ENCODE measurements at places on chromosomes 6 and 20.

- no peak for DNase-seq
Observed at GRCh38 chr6:121951918-121952379, 447.5 kb upstream of the HSF2 start.

DNA sequence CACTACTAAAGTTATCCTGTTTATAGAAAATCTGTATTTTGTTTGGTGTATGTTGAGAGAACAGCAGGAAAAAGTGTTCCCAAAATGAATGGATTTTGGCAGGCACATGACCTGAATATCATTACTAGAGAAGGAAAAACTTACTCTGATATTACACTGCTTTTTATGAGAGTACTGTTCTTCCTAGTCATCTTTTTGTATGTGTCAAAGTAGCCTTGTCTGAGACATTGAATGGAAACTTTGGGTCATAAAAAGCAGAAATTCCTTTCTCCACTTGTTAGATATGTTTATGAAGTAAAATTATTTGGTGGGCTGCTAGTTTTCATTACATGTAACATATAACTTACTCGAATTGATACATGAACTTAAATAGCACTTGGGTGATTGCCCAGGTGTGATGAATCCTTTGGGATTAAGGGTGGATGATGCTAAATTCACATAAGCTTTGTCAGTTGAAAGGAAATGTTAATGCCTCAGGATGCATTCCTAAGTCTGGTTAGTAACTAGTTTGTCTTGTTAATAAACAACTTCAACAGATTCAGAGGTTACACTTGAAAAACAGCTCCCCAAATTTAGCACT, 206.7 kb downstream of the CENPW start:
- DNase-seq = no peak

DNA sequence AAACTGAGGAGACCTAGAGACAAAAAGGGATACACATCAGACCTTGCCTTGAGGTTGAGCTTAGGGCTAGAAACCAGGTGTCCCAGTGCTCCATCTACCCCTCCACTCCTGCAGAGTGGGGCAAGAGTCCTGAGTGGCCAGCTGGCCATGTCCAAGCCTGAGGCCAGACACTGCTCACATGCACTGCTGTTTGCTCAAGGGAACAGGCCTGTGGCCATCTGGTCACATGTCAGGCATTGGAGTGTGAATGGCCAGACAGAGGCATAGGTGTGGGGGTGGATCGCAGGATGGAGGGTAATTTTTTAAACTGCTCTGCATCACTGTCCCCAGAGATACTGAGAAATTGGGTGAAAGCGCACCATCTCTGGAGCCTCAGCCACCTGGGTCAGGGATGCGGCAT, 30.5 kb downstream of the MAFB start:
- no peak for DNase-seq

GRCh38 chr6:115220551-115221159, 840.0 kb downstream of the FRK start:
- DNase-seq = no peak

DNA sequence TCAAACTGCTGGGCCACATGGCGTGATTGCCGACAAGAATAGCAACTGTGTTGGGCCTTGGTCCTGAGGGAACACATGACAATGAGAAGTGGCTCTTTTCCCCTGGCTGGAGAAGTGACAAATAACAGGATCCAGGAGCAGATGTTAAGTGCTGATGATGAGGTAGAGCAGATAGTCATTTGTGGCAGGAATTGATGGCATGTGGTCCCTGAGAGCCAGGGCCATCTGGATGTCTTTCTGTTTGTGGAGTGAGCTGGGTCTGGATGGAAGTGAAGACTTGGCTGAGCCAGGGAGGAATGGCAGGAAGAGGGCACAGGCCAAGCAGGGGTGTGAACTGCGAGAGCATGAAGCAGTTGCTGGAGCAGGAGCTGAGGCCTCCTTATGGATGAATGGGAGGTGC, 67.8 kb downstream of the SCAND1 start:
- DNase-seq = no peak

DNA sequence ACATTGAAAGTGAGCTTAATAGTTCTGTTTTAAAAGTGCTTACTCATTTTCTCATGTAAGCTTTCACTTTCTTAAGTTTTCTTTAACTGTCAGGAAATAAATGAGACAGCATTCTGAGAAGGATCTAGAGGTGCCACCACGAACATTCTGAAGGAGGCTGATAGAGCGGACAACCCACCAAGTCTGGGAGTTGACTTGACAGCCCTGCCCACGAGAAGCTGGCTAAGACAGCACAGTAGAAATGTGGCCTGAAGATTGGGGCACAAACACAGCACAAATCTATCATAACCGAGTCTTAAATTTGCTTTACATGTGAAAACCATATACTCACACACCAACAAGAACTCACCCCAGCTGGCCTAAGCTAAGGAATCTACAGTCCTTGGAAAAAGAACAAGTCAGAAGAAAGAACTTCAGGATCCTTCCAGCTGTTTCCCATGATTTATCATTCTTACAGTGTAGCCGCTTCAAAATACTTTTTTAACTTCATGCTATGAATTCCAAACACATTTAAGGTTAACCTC, 144.2 kb upstream of the TNFAIP3 start:
- no peak for DNase-seq

GRCh38 chr6:13761361-13762036, 49.9 kb upstream of the RANBP9 start:
- DNase-seq = no peak

- DNase-seq = no peak
Observed at GRCh38 chr6:104123227-104123626, 736.5 kb downstream of the HACE1 start.

DNA sequence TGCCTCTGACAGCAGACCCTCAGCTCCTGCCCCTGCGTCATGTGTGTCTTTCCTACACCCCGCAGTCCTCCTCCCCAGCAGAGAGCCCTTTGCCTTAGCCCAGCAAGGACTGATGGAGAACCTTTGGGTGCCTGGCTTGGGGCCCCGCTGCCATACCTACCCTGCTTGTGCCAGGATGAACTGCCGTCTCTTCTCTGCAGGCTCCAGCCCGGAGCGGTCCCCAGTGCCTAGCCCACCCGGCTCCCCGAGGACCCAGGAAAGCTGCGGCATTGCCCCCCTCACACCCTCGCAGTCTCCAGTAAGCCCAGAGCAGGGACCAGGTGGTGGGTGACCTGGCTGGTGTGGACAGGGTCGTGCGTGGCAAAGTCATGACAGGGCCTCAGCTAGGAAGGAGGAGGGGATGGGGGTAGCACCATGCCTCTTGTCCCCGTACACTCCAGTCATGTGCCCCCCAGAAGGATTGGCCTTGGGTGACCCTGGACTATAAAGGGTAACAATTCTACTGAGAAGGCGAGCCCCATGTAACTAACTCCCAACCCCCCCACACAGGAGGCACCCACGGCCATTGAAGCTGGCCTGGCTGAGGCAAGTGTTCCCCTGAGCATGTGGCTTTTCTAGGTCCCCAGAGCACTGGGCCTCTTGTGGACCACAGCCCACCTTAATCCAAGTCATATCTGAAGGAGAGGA, 8.3 kb downstream of the HSPA12B start:
- no peak for DNase-seq

DNA sequence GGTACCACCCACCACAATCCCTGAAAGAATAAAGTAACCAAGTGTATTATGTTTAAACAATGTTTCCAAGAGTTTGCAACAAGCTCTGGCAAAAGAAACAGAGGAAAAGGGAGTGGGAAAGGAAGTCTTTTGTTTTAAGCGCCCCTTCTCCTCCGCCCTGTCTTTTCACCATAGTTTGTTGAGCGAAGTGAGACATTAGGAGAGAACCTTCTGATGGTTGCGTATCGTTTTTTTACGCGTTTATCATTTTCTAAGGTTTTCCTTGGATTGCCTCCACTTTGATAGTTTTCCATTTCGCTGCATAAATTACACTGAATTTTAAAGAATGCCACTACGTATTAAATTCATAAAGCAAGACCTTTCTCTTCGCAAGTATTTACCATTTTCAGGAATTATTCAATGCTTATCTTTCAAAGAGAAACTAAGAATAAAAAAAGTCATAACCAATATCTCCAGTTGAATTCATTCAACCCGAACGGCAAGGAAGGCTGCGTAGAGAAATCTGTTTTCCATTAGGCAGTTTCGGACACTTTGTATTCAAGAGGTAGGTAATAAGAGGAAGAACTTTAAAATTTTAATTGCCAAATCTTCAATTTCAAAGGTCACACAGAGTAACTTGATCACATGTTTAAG, 920 bp upstream of the EPHA7 start:
- DNase-seq = no peak

DNA sequence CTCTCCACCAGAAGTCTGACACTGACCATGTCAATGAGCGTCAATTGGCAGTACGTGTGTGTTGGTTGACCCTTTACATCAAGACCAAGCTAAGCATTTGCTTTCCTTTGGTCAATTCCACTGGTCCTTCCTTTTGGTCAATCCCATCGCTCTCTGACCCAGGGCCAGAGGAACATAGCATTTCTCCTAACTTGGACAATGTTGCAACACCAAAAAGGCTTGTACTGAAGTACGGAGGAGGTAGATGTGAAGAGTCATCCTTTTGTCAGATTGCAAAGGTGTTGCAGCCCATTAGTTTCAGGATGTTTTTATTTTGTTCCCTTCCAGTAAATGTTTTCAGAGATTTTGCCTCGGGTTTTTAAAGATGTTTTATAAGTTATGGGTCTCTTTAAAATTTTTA, 24.6 kb downstream of the EDN1 start:
- no peak for DNase-seq

DNA sequence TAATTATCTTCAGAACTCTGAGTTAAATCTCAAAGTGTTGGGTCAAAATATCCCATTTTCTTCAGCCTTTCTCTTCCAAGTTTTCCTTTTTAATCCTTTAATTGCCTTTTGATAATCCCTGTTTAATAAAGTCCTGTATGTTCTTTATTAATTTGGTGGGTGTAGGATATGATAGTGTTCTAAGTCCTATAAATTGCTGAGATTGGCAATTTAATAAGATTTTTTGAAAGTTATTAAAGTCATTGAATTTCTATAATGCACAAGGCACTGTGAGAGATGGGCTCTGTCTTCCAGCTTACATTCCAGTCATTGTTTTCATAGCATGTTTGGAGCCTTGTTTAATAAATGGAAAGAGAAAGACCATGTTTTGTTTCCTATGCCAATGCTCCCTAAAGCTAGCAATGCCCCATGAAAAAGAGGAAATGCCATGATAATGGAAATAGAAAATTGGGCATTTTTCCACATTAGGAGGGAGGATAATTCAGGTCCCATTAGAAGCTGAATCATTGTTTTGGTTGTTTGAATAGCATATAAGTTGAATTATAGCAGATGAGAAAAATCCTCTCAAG, 404.8 kb downstream of the CD109 start:
- DNase-seq = no peak

- no peak for DNase-seq
Observed at GRCh38 chr6:84774157-84774984, 10.0 kb upstream of the TBX18 start.

- DNase-seq = no peak
Observed at GRCh38 chr6:83844170-83844569, 9.0 kb upstream of the RIPPLY2 start.

DNA sequence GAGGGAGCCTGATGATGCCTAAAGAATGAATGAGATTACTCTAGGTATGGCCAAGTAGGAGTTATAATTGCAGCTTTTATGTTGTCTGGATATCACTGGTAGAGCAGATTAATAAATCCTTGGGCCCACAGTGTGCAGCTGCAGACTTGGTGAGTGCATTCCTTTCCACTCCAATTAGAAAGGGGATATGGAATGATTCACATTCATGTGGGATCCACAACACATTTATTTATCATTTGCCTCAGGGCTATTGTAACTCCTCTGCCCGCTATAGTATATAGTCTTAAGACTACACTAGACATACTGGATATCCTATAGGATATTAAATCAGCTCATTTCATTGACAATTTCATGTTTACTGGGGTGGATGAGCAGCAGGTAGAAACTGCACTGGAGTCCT, 11.6 kb upstream of the HLA-G start:
- DNase-seq = no peak

- no peak for DNase-seq
Observed at GRCh38 chr6:154822947-154823558, 89.8 kb downstream of the SCAF8 start.

DNA sequence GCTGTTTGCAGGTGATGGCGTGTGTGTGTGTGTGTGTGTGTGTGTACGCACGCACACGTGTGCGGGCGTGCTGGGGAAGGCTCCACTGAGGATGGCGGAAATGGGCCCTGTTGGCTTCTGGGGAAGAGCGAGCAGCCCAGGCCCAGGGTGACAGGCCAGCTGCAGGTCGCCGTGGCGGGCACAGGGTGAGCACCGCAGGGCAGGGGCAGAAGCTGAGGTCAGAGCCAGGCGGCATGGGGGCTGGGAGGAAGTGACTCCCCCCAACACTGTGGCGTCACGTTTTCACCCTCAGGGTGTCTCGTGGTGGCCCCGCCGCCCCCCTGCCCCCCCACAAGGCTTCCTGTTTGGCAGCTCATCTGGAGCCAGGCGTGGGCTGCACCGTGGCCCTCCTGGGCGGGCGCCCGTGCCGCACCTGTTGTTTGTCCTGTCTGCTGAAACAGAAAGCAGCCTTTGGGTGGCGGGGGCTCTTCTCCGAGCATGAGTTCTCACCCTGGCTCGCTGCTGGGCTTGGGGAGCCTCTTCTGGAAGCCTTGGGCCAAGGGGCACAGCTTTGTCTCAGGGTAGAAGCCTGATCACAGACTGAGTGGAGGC, 7.1 kb downstream of the RBM38 start:
- peak; percentile 86 for DNase-seq

- DNase-seq = no peak
Observed at GRCh38 chr20:34888468-34888867, 12.1 kb downstream of the ACSS2 start.

Measured in stimulated activated naive B cell treated with anti-CD40 and anti-IgM and Interleukin-4, amounts not matched to agents 10 μg/mL and 1 μg/mL and 100 μg/mL, for 72 hours (primary cell).